ENCODE measurements at places on chromosomes 1 and 21.
A peak's percentile ranks its signal among the peaks of the same experiment; 100 is the strongest.

- DNase-seq = peak; percentile 53
Measured at GRCh38 chr1:31422505-31423319, 9.7 kb downstream of the SERINC2 start.

- DNase-seq = no peak
Measured at GRCh38 chr1:53740621-53741105, 1.7 kb upstream of the GLIS1 start.

DNA sequence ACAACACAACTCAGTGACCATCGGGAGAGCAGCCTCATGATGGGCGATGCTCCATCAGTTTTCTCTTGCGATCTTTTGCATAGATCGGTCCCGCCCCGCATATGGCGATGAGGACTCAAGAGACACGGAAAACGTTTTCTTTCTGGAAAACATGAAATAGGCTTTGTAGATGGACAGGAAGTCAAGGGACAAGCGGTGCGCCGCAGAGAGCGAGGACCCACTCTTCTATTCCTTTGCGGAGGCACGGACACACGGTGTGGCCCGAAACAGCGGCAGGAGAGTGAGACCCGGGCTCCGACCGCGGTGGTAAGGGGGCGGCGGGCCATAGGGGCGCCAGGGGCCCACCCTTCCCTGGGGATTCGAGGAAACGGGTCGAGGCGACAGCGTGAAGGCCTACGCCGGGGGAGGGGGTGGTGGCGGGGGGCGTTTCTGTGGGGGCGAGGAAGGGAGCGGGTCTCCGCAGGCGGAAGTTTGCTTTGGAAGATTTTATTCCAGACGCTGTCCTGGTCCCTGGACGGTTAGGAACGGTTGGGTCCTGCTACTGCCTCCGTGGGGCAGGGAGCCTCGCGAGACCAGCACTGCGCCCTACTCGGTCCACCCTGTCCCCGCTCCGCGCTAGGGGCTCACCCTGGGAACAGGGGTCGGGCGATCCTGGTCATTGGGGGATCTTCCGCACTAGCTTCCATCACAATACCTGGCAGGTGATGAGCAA, 796 bp upstream of the TDRKH start:
- no peak for DNase-seq

DNA sequence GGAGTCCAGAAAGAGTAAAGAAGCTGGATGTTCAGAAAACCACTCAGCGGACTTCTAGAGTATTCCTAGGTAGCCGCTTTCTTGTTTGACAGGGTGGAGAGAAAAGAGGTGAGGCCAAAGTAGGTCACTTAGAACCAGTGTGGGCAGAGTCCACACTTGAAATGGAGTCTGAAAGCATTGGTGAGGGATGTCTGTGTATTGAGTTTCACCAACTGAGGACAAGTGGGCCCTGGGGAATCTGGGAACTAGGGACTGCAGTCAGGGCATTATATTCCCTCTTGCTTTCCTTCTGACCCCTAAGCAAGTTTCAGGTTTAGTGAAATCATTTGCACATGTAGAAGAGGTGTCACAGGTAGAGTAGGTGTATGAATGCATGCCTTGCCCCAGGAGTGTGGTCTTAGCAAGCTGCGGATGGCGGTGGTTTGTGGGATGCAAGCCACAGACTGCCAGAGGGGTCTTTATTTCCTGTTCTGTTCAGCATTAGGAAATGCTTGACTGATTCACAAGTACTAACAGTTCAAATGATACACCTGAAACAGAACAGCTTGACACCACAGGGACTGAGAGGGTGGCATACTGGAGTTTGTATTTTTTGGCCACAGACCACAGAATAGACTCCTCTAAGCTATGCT, 1.1 kb upstream of the GNG12 start:
- DNase-seq = no peak

DNA sequence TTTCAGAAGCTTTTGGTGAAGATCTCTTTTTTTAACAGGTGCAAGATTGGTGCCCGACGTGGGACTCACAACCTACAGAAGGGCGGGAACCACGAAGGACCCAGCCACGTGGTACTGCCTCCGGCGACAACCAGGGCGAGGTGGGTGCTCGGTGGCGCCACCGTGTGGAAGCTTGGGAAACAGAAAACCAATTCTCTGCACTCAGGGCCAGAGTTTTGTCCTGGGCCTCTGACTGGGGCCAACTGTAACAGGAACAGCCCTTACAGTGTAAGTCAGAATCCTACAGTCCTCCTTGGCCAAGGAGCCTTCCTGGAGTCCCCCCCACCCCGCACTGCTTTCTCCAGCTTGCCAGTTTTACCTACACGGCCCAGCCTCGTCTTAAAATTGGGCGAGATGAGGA, 11.6 kb upstream of the S100A7A start:
- no peak for DNase-seq
